ENCODE measurements at places on chromosomes 3 and 15.
A peak's percentile ranks its signal among the peaks of the same experiment; 100 is the strongest.

GRCh38 chr3:140355481-140355880 lies 322.4 kb upstream of the TRIM42 start:
- DNase-seq = no peak

- no peak for DNase-seq
Observed at GRCh38 chr15:87374339-87374738, 882.2 kb downstream of the NTRK3 start.

- no peak for DNase-seq
Observed at GRCh38 chr3:71924721-71925120, 139.8 kb upstream of the PROK2 start.

- DNase-seq = no peak
Observed at GRCh38 chr3:169432708-169433432, 230.6 kb downstream of the MECOM start.

DNA sequence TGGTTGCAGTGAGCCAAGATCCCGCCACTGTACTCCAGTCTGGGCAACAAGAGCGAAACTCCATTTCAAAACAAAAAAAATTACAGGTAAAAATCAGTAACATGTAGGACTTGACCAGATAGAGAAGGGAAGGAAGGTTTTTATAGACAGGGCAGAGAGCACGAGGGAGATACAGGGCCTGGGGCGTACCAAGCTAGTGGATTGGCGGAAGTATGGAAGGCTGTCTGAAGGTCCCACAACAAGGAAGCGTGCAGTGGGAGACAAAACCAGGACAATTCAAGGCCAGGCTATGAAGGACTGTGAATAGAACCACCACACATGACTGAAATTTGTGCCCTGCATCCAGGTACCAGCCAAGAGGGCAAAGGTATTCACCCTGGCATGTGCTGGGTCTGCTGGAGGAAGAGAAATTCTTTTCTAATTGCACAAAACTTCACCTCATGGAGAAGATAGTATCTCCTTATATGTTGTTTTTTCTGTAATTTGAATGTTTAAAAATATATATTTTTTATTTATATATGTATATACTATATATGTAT lies 33.0 kb upstream of the BCL2A1 start:
- DNase-seq = no peak

DNA sequence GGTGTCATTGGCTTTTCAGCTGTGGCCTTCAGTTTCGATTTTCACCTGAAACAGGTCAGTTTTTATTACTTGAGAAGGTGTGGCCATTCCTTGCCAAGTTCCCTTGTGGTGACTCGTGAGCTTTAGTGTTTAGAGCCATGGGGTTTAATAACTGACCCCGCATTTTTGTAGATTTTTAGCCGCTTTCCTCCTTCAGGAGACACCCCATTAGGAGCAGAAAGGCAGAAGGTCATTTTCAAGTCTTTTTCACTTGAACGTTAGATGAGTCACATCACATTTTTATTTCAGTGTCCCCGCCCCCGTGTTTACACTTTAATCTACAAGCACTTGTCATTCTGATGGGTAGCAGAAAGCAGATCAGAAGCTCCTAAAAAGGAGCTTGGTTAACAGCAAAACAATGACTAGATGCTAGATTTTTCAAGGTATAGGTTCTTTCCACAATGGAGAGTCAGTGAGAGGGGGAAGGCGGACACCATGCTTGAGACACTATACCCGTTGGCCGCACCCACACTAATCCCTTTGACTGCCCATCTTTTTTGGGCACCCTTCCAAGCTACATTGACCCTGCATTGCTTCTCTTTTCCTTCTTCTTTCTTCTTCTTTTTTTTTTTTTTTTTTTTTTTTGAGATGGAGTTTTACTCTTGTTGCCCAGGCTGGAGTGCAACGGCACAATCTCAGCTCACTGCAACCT lies 132.7 kb downstream of the GHSR start:
- peak; percentile 6 for DNase-seq

GRCh38 chr3:115652738-115653137 lies 29.4 kb downstream of the GAP43 start:
- no peak for DNase-seq

DNA sequence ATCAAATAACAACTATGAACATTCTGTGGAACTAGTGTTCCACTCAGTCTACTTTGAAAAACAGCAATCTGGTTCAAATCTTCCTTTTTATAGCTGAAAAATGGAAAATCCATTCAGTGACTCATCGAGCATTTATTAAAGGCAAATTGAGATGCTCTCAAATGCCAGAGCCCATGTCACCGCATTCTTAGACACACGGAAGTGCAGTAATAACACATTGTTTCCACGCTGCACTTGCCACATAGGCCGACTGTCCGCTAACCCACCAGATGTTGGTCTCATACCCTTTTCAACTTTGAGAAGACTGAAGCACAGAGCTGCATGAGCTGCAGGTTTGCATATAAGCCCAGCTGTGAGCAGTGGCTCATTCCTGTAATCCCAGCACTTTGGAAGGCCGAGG lies 95.9 kb downstream of the TMEM266 start:
- DNase-seq = peak; percentile 91

DNA sequence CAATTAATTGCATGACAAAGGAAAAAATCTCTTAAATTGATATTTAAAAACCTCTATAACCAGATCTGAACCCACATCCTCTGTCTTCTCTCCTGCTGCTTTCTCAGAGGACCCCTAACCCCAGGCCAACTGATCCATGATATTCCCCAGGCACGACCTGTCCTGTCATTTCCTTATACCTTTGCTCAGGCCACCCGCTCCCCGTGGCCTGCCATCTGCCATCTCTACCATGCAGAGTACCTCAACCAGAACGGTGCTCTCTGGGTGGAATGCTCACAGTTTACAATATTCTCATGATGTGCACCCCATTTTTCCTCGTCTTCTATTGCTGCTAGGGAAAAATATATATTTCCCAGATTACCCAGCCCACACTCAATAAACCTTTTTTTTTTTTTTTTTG lies 57.7 kb downstream of the ARHGEF3 start:
- no peak for DNase-seq

DNA sequence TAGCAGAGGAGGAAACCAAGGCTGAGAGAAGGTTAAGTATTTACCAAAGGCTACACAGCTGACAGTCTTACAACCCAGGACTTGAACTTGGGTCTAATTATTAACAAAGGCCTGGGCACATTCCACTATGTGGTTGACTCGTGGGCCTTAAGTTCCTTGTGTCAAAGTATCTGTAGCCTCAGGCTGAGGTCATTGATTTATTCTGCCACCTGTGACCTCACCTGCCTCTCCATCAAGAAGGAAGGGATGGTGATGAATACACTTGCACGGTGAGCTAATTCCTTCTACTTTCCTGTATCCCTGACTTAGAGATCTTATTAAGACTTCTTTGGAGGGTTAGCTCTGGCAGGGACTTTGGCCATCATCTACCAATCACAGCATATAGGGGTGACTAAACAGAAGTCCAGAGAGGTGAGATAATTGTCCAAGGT lies 19.9 kb upstream of the LRRC58 start:
- no peak for DNase-seq

DNA sequence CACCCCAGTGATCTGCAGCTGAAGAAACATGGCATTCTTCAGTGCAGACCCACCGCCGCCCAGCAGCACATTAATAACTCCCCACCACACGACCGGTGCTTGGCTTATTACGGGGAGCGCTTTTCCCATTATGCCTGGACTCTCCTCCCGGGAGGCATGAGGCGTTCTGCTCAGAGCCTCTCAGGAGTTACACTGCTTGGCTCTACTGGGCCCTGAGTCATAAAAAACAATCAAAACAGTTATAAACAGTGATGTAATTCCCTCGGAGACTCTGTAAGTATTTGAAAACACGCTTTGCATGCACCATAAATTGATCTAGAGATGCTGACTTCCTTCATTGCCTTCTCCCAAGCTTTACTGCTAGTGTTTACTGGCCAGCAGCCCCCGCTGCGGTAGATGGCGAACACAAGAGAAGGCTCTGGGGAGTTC lies 77.1 kb upstream of the SNRPA1 start:
- peak; percentile 24 for DNase-seq

- no peak for DNase-seq
Observed at GRCh38 chr3:181660337-181660736, 51.4 kb upstream of the SOX2 start.

DNA sequence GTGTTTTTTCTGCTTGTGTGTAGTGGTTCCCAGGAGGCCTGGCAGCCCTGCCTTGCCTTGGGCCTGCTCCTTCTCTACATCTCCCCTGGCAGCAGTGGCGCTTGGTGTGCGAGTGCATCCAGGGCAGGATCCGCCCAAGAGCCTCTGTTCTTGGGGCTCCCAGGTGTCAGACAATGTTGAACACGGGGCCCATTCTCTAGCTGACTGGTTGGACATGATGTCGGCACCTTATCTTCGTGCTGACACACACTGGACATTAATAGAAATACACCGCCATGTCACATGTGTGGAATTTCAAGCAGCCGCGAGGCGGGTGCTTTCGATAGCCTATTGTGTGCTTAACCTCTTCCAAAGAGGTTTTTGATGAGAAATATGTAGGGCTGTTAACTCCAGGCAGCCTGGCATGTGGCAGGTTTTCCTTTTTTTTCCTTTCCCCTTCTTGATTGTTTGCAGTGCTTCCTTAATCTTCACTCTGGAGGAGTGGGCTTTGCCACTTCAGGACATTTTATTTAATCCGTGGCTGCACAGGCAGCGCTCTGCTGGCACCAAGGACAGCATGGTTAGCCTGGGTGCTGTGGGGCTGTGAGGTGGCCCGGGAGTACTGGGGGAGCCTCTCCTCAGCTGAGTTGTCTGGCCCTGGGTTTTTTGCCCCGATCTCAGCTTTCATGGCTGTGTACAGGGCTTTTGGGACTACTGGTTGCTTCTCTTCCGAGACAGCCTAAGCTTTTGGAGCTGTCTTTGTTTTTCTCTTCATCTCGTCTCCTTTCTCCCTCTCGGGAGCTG lies 42.5 kb downstream of the CHCHD6 start:
- no peak for DNase-seq

DNA sequence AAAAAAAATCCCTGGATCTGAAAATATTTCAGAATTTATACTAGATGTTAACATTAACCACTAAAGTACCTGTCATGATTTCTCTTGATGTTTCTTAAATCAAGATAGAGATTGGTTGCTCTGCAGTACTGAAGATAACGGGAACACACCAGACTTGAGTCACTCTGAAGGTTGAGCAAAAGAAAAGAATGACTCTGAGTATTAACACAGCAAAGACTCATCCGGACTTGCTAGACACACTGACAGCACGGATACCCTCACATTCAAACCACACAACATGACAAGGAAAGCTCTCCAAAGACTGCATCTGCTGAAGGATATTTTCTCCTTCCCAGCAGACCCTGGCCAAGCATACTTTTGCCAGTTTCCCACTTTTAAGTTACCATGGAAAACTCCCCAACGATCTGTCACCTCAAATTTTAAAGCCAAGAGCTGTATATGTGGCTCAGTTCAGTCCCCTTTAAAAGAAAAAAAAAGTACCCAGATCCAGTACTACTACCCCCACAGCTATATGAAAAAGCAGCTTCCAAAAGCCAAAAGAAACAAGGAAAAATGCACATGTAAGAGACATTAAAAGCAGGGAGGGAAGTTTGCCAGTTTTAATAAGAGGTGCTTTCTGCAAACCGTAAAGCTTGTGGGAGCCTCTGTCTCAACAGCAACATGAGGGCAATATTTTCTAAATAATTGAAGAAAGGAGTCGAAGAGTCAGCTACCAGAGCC lies 8.3 kb downstream of the EOGT start:
- no peak for DNase-seq

GRCh38 chr15:85443593-85444087 lies 63.2 kb downstream of the AKAP13 start:
- no peak for DNase-seq

- peak; percentile 34 for DNase-seq
Observed at GRCh38 chr15:48993380-48993779, 29.7 kb upstream of the SHC4 start.

GRCh38 chr15:49693498-49693897 lies 72.7 kb downstream of the DTWD1 start:
- peak; percentile 90 for DNase-seq

GRCh38 chr3:2711081-2711480 lies 399.1 kb downstream of the IL5RA start:
- DNase-seq = no peak

- DNase-seq = no peak
Observed at GRCh38 chr3:186540835-186541226, 3.3 kb downstream of the CRYGS start.

- no peak for DNase-seq
Observed at GRCh38 chr3:81891055-81891895, 129.8 kb upstream of the GBE1 start.

DNA sequence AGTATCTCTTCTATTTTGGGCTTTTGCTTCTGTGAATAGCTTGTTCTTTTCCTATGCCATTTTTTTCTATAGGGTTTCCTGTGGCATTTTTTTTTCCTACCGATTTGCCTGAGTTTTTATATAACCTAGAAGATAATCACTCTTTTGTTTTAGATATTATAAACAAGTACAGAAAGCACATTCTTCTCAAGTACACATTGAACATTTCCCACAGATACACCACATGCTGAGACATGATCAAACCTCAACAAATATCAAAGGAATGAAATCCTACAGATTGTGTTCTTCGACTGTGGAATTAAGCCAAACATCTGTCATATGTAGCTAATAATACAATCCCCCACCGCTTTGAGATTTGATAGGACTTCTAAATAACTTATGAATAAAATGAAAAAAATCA lies 9.1 kb upstream of the FEM1B start:
- DNase-seq = no peak

- no peak for DNase-seq
Observed at GRCh38 chr3:188111002-188111584, 42.9 kb upstream of the LPP start.

DNA sequence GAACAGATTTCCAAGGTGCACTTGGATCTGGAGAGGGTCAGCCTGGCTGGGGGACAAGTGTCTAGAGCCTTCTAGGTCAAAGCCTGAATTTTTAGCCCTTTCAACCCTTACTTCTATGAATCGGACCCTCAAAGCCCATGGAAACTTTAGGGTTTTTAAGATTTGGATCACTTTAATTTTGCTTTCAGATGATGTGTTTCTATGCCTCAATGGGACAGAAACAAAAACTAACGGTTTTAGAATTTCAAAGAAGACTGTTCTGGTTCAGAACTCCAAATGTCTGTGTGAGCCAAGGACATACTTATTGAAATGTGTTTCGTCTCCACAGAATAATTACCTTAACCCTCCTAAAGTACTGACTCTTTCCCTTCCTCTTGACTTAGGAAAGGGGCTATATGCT lies 266.7 kb downstream of the LRTM1 start:
- no peak for DNase-seq

DNA sequence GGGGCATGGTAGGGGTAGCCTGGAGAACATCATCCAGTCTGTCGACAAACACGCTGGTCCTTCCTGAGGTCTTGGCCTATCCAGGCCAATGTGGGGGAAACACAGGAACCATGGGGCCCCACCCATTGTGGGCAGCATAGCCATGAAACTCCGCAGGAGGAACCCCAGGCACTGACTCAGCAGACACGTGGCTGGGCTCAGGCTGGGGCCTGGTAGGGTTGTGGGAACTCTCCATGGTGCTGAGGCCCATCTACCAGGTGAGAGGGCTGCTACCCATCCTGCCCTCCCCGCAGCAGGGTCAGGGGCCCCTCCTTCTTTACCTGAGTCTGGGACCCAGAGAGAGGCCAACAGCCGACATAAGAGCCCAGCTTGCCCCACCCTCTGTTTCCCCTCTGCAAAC lies 22.6 kb upstream of the CACNA2D2 start:
- DNase-seq = no peak

Measured in fibroblast of gingiva (primary cell).